ENCODE measurements at places on chromosomes 1 and 21.

GRCh38 chr1:46020010-46020409 is 112.4 kb downstream of the PIK3R3 start:
- no peak overlapping the region for H3K27ac ChIP-seq
- no peaks in the 10 kb centered on the region for H3K27me3 ChIP-seq
- H3K4me3 ChIP-seq: no peak overlapping the region
- H3K4me1 ChIP-seq: no peaks in the 10 kb centered on the region
- peaks cover 33% of the 10 kb centered on the region for H3K36me3 ChIP-seq

GRCh38 chr1:20442920-20443625 is 42.9 kb downstream of the CAMK2N1 start:
- no peaks in the 10 kb centered on the region for H3K27me3 ChIP-seq
- H3K27ac ChIP-seq: no peak overlapping the region
- no peak for DNase-seq
- H3K36me3 ChIP-seq: no peaks in the 10 kb centered on the region
- H3K4me1 ChIP-seq: peaks cover 19% of the 10 kb centered on the region

GRCh38 chr21:31222142-31222541 is 121.9 kb downstream of the TIAM1 start:
- H3K27me3 ChIP-seq: no peaks in the 10 kb centered on the region
- DNase-seq: no peak
- H3K27ac ChIP-seq: no peak overlapping the region
- no peak overlapping the region for H3K4me3 ChIP-seq

DNA sequence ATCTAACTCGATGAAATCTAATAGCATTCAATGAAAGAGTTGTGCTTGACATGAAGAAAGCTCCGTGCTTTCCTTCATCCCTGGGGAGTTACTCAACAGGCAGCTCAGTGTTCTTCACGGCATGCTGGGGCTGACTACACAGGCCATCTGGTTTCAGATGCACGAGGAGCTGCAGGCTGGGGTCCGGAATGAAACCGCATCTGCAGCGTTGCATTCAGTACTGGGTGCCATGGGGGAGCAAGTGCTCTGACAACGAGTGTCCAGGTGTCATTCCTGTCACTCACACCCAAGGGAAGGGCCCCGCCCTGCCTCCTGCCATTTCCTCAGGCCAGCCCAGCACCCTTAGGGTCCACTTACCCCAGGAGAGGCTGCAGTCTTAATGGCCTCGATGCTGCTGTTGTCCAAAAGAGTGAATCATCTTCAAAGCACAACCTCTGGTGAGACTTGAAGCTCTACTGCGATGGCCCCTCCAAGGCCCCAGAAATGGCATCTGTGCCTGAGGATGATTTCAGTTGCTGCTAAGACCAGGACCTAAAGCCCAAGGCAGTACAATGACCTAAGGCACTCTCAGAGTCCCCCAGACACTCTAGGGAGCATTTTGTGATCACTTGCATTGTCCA is 61.4 kb downstream of the STUM start:
- H3K27me3 ChIP-seq: peaks cover 19% of the 10 kb centered on the region
- peaks cover 2% of the 10 kb centered on the region for H3K4me1 ChIP-seq
- no peak for DNase-seq
- no peak overlapping the region for H3K27ac ChIP-seq
- no peaks in the 10 kb centered on the region for H3K36me3 ChIP-seq
- no peak overlapping the region for H3K4me3 ChIP-seq

- H3K36me3 ChIP-seq: no peaks in the 10 kb centered on the region
- no peaks in the 10 kb centered on the region for H3K4me1 ChIP-seq
- DNase-seq: peak; percentile 58
- H3K27me3 ChIP-seq: no peaks in the 10 kb centered on the region
Measured at GRCh38 chr1:25140073-25140797, 92.1 kb downstream of the SYF2 start.

DNA sequence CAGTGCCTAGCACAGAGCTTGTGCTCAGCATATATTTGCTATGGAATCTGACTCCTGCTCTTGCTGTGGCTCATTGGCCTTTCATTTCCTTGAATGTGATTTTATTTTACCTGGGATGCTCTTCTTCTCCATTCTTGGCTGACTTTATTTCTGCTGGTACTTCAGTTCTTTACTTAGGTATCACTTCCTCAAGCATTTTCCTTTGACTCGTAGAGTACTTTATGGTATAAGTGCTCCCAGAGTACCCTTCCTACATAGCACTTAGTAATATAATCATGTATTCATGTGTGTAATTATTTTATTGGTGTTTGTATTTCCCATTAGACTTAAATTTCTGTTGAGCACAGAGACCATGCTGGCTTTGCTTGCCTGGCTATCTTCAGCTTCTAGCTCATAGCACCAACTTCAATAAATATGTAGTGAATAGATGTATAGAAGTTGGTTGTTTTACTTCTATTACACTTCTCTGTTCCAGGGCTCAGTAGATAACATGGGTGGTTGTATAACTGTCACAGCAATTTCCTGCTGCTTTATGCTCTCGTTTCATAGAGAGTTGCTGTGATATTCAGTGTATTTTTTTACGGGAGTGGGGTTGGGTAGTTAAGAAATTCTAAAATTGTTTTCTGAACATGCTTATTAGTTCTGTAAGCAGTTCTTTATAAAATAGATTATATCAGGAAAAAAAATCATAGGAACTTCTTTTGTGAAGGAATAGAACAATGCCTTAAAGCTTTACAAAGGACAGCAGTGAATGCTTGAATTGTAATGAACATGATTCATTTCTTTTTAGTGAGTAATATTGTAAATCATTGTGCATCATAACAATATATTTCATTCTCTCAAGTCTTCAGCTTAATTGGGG is 112.2 kb downstream of the NEK7 start:
- H3K4me1 ChIP-seq: peaks cover 2% of the 10 kb centered on the region
- H3K27me3 ChIP-seq: no peaks in the 10 kb centered on the region
- no peak overlapping the region for H3K4me3 ChIP-seq
- H3K27ac ChIP-seq: no peak overlapping the region

- H3K4me1 ChIP-seq: no peaks in the 10 kb centered on the region
- no peak overlapping the region for H3K4me3 ChIP-seq
- no peaks in the 10 kb centered on the region for H3K36me3 ChIP-seq
- H3K27me3 ChIP-seq: no peaks in the 10 kb centered on the region
Measured at GRCh38 chr1:181726320-181727012, 243.1 kb downstream of the CACNA1E start.

All from large intestine (tissue), 12 donors.